ENCODE measurements at places on chromosomes 3 and 15.

- no peak for DNase-seq
Measured at GRCh38 chr3:30232142-30232541, 374.3 kb upstream of the TGFBR2 start.

GRCh38 chr3:180828001-180828720, 84.3 kb upstream of the FXR1 start:
- DNase-seq, result no peak

DNA sequence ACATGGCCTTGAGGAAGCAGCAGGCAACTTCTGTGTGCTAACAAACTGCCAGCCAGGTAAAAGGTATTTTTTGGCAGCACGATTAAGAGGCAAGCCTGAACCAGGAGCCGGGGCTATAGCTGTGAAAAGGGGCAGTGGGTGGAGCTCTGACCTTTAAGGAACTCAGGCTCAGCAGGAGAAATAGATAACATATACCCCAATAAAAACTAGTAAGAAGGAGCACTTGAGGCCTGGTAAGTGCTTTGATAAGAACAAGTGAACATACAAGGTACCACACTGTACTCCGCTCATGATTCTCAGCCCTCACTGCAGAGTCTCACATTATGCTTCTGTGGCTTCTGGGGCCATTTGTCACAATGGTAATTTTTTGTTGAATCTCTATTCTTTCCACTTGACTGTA, 5.4 kb downstream of the FYCO1 start:
- DNase-seq, result no peak

GRCh38 chr3:35908366-35909232, 269.3 kb downstream of the ARPP21 start:
- DNase-seq, result peak; percentile 76

DNA sequence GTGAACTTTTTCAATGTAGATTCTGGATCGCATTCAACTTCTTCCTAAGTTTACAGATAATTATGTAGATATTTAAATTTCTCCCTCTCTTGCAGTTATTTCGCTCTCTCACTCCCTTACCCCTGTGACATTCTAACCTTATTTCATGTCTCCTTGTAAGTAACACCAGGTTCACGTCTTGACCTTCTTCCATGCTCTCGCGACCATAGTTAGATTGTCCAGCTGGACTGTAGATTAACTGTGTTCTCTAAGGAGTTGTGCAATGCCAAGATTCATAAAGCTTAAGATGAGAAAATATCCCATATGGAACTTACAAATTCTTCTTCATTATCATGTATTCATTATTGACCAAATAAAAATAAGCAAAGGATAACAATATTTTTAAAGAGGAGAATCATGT, 430.5 kb downstream of the GABRG3 start:
- DNase-seq, result no peak

DNA sequence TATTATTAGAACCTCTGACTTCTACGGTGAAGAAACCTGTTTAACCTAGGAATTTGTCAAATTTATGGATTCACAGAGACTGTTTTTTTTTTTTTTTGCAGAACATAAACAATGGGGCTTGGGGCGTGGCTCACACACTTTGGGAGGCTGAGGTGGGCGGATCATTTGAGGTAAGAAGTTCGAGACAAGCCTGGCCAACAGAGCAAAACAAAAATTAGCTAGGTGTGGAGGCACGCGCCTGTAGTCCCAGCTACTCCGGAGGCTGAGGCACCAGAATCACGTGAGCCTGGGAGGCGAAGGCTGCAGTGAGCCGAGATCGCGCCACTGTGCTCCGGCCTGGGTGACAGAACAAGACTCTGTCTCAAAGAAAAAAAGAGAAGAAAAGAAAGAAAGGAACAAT, 3.0 kb downstream of the ZBTB11 start:
- no peak for DNase-seq

GRCh38 chr3:43246976-43247375, 39.4 kb upstream of the SNRK start:
- DNase-seq, result peak; percentile 29

DNA sequence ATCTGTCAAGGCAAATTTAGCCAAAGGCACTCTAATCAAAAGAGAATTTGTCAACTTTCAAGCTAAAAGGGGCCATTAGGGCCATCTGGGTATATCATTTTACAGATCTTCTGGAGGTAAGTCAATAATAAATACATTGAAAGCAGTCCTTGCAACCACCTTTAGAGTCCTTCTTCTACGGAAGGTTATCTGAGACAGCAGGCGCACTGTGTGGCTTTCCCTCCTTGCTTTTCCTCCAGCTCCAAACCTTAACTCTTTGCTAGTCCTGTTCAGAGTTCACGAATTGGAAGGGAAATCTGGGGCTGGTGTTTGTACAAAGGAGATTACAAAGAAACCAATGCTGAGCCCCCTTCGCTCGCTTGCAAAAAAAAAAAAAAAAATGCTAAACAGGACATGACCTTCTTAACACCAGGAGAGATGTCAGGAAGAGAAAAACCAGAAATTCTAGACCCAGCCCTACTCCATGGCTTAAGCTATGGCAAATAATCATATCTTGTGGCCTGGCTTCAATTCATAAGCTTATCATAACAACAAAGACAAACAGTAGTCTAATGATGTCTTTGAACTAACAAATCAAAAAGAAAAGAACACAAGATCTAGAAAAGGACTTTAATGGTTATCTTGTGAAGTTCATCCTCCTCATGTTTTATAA, 215.7 kb downstream of the STT3B start:
- no peak for DNase-seq

GRCh38 chr3:19364148-19364547, 215.8 kb downstream of the KCNH8 start:
- no peak for DNase-seq

DNA sequence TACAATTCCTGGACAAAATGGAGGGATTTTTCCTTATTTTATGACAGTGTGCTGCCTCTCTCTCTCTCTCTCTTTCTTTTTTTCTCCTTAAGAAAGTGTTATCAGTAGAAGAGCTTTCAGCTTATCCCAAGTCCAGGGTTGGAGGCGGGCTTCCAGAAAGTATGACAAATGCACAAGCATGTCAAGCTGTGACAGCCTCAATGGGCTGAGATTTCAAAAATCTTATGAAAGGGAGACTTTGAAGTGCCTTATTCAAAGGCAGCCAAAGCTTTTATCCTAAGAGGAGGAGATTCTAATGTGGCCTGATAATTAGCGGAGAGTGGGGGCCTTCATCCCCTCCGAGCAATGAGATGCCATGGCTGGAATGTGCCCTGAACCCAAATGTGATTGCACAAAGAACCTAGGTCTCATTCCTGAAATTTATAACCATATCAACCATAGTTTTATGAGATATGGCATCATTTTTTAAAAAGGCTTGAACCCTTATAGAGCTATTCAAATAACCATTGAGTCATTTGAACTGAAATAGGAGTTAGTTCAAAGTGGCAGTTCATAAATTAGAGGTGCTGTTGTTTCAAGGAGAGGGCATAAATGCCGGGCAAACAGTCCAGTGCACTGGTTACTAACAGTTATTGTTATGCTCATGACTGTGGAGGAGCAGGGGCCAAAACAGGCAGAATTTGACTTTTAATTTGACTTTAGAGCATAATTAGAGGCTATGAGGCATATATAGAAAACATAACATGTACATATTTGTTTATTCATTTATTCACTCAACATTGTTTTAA, 261.6 kb upstream of the THRB start:
- DNase-seq, result no peak

DNA sequence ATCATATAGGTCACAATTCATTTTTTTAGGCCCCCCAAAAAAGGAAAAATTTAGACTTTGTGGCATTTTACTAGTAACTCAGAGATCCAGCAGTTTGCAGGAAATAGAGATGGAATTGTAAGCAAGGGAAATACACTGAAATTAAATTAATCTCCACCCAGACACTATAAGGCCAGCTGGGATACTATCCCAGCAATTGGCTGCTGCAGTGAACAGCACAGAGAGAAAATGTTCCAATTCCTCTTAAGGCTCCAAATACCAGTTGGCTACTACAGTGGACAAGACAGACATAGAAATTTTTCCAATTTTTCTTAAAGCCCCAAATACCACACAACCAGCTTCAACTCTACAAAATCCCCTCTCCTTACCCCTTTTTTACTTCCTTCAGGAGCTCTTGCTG, 78.9 kb downstream of the ULK4 start:
- no peak for DNase-seq

DNA sequence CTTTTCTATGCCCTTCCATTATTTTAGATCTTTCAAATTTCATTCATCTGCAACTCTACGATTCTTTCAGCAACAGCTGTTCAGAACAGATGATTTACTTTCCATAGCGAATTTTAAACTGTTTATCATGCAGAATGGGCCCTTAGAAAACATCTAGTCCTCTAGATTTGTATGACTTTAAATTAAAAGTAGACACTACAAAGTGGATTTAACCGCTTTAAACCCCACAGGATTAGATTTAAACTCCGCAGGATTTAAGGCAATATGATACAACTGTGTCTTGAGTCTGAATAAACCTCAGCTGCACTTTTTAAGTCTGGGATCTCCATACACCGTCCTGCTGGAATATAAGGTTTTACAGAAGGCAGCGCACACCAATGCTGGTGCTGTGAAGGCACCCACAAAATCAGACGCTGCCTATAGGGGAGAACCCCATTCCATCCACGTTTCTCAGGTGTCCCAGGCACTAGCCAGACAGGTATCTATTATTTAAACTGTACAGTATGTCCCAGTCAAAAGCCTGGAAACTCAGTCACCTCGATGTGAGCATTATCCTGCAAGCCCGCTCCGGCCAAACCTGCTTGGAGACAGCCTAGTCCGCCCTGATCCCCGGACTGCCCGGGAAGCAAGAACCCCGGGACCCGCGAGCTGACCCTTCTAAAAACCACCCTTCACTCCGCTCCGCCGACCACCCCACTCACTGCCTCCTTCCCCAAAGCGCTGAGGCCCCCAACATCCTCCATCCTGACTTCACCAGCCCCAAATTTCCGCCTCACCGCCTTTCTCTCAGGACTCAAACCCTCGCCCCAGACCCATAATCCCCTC, 768 bp downstream of the ANO10 start:
- peak; percentile 75 for DNase-seq

- no peak for DNase-seq
Measured at GRCh38 chr15:59276225-59277178, 69.9 kb downstream of the LDHAL6B start.

DNA sequence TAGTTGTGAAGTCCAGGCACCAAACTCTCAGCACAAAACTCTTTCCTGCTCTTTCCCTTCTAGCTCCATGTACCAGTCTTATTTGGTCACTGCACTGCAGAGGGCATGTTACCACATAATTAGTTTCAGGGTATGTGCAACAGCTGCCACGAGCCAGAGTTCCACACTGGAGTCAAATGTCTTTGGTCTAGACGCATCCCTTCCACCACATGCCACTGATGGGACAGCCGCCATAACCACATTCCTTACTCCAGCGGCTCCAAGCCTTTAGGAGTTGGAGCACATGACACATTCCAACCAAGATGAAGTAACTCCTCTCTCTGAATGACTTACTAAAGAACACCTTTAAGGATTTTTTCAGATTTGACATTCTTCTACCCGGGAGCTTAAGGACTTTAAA, 153.4 kb downstream of the ERC2 start:
- peak; percentile 62 for DNase-seq

GRCh38 chr3:105822171-105823123, 46.4 kb downstream of the CBLB start:
- no peak for DNase-seq

DNA sequence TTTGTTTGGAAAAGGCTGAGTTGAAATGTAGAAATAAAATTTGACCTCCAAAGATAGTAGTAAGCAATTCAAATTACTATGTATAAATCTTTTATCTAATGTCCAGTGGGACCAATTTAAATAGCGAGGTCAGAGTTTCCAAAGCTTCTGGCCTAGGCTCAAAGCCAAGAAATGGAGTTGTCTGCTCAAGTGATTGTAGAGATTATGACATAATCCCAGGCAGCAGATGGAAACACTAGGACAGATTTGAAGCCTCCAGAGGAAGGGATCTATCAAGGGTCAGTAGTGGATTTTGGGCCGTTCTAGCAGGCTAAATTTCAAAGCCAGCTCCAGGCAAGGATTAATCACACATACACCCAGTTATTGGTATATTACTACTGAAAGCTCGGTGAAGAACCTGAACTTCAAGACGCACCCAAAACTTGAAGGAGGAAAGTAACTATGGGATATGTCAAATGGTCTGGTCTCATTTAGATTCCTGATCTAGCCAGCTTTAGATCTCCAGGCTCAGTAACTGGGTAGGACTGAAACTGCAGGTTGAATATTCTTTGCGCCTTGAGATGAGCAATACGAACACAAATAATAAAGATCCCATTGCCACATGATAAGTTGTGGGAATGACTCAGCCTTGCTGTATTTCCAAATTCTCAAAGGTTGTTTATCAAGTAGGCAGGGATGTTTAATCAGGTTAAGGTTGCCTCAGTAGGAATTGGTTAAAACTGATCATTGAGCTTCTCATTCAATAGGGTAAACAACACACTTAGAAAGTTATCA, 30.9 kb upstream of the ARRDC4 start:
- DNase-seq, result peak; percentile 8

DNA sequence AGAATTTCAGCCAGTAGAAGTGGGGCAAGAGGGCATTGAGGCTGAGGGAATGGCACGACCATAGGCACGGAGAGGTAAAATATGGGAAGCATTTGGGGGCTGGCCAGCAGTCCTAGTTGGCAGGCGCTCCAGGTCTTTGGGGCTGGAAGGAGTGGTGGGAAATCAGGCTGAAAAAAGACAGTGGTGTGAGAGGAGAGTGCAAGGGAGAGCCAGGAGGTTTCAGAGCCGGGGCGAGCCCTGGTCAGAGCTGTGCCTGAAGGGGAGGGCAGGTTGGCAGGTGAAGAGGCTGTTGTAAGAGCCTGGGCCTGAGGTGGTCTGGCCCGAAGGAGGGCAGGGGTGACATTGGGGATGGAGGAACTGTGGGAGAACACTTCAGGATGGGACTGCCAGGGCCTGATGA, 1.6 kb upstream of the IDH3A start:
- no peak for DNase-seq

- no peak for DNase-seq
Measured at GRCh38 chr3:59572106-59572505, 522.3 kb upstream of the CFAP20DC start.

GRCh38 chr15:38401701-38402100, 52.2 kb upstream of the FAM98B start:
- DNase-seq, result peak; percentile 34

DNA sequence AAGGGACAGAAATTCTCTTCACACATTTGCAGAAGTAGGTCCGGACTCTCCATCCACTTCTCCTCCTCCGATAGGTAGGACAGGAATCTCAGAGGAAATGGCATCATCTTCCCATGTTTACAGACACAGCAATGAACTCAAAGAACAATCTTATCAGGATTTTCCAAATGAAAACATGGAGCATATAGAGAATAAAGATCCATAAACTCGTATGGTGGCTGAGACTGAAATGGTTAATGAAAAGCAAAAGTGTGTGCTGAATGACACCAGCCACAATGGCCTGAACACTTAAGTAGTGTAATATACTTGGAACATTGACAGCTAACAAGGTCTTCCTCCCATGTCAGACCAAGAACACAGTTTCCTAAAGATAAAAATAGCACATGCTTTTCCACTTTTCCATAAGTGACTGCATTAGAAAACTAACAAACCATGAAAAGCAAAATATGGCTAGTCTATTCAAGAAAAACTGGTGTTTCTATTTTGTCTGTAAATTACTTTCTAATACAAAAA, 5.8 kb downstream of the CCRL2 start:
- DNase-seq, result no peak
